Peyer's patch (tissue), 4 donors: ENCODE measurements at places on chromosomes 5 and 9. TPM values are rescaled to one million over a fixed set of nuclear protein-coding genes. Genes with fewer than 3 reads are reported as not detected.

GRCh38 chr5:34053571-34054399 lies 10.8 kb upstream of the C1QTNF3 start:
- no peak for DNase-seq

Gene PAX5
- total RNA-seq = not detected

DNA sequence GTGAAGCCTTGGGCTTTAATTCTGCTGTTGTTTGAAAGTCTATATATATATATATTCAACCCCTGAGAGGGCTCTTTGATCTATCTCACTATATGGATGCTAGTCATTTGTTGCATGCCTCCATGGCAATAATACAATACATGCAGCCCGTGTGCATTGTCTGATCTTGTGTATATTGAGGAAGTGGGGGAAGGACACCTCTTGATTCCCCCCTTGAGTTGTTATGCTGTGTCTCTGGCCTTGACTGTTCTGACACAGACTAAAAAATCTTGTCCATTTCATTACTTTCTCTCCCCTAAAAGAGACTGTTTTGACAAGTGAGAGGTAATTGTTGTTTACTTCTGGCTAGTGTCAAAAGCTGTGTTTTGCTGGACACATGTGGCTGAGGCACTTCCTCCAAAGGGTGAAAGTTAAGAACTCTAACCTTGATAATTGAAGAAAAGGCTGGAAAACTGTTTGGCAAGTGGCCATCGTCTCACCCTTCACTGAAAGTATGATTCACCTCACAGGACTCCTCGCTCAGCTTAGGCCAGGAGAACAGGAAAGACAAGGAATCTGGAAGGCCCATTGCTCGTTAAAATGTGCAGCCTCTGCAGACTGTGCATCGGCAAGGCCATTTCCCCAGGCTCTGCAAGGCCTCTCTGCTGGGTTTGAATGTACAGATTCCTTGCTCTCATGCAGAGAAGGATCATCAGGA lies 304.0 kb downstream of the PRELID2 start:
- no peak for DNase-seq

GRCh38 chr5:139828207-139828895 lies 32.7 kb downstream of the PSD2 start:
- DNase-seq = peak; percentile 35

DNA sequence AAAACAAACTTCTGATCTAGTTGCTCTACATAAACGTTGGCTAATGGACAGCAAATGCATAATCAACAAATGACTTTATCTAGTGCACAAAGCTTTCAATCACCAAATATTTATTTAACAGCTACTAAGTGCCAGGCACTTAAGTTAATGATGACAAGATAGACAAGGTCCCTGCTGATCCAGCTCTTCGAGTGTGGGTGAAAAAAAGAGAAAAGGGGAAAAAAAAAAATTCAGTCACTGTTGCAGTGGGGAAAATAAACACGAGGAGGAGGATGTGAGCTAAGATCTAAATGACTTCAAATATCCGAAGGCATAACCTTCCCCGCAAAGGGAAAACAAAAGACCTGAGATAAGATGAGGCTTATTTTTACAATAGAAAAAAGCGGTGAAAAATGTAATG lies 9.6 kb downstream of the PSIP1 start:
- no peak for DNase-seq

DNA sequence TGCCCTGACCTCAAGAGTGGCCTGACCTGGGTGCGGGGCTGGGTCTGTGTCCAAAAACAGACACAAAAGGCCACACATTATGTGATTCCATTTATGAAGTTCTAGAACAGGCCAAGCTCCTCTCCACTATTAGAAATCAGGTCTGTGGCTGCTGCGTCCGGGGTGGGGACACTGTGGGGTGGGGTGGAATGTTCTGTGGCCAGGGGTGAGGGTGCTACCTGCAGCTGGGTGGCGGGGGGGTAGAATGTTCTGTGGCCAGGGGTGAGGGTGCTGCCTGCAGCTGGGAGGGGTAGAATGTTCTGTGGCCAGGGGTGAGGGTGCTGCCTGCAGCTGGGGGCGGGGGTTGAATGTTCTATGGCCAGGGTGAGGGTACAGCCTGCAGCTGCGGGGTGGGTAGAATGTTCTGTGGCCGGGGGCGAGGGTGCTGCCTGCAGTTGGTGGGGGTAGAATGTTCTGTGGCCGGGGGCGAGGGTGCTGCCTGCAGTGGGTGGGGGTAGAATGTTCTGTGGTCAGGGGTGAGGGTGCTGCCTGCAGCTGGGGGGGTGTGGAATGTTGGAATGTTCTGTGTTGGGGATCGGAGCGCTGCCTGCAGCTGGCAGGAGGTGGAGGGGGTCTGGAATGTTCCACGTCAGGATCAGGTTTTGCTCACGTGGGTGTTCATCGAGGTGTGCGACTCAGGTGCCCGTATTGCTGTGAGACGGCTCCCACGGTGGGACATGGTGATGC lies 8.3 kb downstream of the LCN12 start:
- DNase-seq = peak; percentile 62

DNA sequence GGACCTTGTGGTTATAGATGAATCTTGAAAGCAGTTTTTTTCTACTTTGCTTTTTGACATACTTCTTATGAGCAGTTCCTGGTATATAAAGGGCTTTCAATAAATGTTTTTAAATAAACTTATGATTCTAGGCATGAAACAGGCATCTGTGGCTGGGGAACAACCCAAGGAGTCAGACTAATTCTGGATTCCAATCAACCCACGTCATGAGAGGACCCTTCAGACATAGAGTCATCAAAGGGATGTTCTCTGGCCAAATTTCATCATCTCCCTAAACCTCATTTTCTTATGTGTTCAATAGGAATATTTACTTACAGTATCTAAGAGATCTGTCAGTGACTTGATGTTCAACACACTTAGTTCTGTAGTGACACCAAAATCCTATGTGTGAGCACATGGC lies 243.8 kb upstream of the ZNF462 start:
- no peak for DNase-seq

GRCh38 chr5:2270467-2270866 lies 387.7 kb upstream of the IRX4 start:
- DNase-seq = no peak

- peak; percentile 49 for DNase-seq
Measured at GRCh38 chr9:89481538-89481915, 16.4 kb downstream of the SEMA4D start.

Gene VPS13A
- total RNA-seq = 81.7 TPM

Gene DELE1
- total RNA-seq = 144 TPM

GRCh38 chr9:120692901-120693699 lies 21.2 kb downstream of the MEGF9 start:
- no peak for DNase-seq

GRCh38 chr5:143002459-143003327 lies 232.5 kb downstream of the ARHGAP26 start:
- peak; percentile 80 for DNase-seq

DNA sequence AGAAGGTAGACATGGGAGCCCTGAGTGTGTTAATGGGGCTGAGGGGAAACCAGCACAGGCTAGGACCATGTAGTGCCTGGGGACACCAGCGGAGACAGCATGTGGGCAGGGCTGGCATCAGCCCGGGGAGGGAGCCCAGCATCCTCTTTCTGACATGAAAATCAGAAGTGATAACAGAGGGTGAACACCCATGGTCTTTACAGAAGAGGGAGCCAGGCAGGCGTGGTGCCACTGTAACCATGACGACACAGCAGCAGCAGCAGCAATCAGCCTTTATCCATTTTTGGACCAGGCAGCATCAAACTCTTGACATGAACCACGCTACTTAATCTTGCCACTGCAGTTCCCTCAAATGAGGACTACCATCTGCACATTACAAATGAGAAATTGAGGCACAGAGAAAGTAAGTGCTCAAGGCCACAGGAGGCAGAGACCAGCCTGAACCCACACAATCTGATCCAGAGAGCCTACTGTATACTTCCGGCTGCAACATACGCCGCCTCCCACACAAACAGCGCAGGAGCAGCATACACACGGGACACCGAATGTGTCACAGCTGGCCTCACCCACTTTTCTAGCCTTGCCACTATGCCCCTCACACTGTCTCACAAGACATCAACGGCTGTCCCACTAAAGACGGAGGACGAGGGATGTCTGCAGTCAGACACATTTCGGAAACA lies 23.8 kb downstream of the CAMSAP1 start:
- no peak for DNase-seq

DNA sequence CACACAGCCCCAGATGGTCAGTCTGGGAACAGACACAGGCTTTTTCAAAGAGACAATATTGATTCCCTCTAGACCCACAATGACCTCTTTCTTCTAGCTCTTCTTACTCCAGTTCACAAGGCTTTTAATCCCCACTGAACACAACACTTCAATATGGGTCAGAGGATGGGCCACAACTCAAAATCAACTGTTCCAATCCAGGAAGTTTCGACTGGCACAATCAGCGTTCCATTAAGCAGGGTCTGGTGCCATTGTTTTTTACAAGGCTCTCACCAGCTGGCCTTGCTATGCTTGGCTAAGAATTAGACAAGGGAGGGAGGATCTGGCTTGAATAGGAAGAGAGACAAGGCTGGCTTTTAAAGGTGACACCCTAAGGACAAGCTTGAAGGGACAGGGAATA lies 199.4 kb upstream of the SLC24A2 start:
- DNase-seq = no peak

DNA sequence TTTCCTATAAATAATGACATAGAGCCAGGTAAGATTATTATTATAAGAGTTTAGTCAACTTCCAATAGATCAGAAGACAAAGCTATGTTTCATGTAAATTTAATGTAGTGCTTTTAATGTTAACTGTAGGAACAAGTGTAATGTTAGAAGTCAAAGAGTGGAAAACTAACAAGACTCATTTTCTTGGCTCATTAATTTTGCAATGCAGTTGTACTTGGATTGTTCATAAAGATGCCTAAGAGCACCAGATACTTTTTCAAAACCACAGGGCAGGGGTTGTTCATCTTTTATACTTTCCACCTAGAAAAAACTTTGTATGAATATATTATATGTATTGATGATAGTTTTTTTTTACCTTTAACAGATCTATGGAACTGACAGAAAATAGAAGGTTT lies 1705.3 kb upstream of the CDH9 start:
- no peak for DNase-seq

Gene MPDZ
- 4.6 TPM for total RNA-seq

Gene NIM1K
- not detected for total RNA-seq

DNA sequence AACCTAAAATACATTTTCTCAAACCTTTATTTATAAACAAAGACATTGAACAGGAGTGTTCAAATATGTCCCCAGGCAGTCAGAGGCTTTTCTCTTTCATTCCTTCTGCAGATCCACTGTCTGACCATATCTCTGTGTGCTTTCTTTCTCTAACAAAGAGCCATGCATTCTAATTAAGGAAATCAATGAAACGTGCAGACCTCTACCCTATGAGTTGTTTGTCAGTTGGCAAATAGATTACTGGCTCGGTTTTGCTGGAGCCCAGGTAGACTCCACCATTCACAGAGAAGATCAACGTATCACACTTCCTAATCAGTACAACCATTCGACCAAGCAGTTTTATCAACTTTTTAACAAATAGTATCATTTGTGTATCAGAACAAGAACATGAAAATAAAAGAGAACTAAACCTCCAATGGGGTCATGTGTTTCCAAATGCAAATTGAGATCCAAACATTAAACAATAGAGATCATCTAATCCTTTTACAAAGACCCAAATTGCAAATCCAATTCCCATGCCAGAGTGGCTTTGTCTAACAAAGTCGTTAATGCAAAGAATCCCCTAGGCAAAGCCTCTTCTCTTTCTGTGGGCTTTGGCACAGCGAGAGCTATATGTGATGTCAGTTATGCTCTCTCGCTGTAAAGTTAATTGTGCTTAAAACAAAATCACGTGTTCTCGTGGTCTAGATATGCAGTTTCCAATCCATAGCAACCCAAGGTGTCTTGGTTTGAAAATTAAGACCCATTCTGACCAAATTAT lies 16.8 kb downstream of the KLF4 start:
- no peak for DNase-seq

- DNase-seq = no peak
Measured at GRCh38 chr9:95185956-95186355, 131.6 kb downstream of the FANCC start.

DNA sequence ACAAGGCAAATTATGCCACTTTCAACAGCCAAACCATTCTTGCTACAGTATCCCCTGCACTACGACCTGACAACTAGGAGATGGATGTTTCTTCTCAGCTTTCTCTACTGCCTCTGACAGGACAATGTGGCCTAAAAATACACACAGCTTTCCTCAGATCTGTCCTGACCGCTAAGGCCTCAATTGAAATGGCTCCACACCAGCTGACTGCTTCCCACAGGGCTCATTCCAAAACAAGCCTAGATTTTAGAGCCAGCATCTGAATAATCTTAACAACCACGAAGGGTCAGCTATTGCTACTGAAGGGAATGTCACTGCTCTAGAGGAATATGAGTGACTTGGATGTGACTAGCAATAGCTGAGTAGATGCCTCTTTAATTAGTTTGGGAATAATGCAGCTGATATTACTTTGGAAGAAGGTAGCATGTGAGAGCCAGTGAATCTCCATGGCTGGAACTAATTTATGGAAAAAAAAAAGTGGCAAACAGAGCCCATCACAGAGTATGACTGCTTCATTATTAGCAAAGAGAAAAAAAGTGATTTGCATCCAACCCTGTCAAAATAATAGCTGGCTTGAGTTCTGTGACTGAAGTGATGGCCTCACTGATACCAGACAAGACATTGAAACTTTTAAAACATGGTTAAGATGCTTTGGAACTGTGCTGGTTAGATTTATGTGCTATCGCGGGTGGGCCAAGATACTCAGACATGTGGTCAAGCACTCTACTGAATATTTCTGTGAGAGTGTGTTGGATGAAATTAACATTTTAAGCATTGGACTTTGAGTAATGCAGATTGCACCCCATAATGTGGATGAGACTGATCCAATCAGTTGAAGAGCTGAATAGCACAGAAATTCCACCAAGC lies 450.2 kb downstream of the NR2F1-AS1 start:
- no peak for DNase-seq

DNA sequence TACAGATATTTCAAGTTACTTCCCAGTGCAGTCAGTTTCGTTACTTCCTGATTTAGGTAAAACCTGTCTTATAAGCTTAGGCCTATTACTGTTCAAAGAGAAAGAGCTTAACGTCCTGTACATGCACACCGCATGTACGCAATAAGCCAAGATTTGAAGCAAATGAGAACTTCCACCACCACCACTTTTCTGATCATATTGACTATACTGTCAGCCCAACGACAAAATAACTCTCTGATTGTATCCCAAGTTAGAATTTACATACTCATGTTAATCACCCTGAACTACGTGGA lies 5.1 kb downstream of the NFIB start:
- no peak for DNase-seq

DNA sequence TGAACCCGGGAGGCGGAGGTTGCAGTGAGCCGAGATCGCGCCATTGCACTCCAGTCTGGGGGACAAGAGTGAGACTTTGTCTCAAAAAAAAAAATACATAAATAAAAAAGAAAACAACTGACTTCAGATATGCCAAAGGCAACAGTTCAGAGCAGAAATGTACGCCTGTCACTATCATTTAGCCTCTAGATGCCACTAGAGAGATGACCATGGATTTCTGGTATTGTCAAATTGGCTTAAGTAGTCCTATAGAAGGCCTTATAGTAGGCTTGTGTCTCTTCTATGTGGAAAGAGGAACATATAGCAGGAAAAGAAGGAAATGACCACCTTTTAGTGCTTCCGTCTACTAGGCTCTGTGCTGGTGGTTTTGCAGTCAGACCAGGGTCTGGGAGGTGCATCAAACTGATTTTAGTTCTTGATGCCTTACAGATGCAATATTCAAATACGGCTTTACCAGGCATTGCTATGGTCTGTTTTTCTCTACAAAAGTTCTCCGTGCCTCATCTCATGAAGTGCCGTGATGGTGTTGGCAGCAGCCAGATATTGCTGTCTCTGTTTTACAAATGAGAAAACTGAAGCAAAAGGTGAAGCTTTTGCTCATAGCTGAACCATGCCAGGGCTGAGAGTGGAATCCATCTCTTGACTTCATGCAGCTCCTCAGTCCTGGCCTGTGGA lies 17.2 kb downstream of the AGXT2 start:
- no peak for DNase-seq
